Activated naive CD4-positive, alpha-beta T cell treated with anti-CD3 and anti-CD28 coated beads, Interleukin-2, amount 50 U/mL, for 72 hours (primary cell): ENCODE measurements at places on chromosomes 12 and 14.
A peak's percentile ranks its signal among the peaks of the same experiment; 100 is the strongest.

DNA sequence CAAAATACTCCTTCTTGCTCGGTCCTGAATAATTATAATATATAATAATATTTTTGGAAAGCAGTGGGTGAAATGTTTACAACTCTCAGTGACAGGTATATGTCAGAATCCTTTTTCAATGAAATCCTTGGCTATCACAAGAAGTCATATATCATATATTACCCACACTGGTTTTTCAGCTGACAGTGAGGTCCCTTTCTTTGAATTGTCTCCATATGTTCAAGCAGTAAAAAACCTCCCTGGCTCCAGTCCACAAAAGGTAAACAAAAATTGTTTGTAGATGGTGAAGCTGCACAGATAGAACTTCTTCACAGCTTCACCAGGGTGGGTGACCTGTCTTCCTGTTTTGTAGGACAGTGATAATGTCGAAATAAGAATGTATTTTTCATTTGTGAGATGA is 44.0 kb downstream of the A2ML1 start:
- no peak for DNase-seq

GRCh38 chr12:3061501-3062215 is 15.5 kb upstream of the TSPAN9 start:
- DNase-seq: no peak

DNA sequence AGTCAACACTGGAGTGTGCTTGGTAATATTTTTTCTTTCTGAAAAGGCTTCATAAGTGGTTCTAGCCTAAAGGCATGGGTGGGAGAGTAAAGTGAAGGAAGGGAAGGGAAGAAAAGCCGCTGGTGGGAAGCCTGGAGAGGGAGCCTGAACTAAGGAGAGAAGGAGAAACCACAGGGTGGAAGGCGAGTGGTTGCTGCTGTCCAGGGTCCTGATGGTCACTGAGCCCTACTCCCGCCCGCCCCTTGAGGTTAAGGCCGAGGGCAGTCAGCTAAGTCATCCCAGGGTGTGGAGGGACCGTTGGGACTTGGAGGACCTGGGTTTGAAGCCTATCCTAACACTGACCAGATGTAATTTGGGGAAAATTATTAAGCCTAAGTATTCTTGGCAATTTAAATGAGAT is 189.1 kb downstream of the PIWIL1 start:
- no peak for DNase-seq

GRCh38 chr12:112524676-112525425 is 106.1 kb downstream of the PTPN11 start:
- no peak for DNase-seq

- no peak for DNase-seq
Measured at GRCh38 chr12:8958066-8958465, 8.6 kb upstream of the M6PR start.

DNA sequence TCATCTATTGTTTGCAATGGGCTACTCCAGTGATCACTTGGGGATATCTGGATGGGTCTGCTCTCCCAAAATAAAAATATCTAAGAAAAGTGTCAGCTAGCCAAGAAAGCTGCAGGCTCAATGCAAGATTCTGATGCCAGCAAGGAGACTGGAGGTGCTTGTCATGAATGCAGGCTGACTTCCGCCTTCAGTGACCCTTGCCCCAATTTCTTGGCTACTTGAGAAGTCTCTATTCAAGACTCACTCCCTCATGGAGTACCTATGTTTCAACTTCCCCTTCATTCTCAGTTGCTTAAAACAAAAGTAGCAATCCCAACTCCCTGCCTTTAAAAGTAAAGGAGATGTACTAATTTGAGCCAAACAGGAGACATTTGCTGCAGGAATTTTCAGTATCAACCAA is 123.9 kb downstream of the GPR65 start:
- no peak for DNase-seq

GRCh38 chr14:103552011-103552845 is 10.2 kb downstream of the BAG5 start:
- no peak for DNase-seq

DNA sequence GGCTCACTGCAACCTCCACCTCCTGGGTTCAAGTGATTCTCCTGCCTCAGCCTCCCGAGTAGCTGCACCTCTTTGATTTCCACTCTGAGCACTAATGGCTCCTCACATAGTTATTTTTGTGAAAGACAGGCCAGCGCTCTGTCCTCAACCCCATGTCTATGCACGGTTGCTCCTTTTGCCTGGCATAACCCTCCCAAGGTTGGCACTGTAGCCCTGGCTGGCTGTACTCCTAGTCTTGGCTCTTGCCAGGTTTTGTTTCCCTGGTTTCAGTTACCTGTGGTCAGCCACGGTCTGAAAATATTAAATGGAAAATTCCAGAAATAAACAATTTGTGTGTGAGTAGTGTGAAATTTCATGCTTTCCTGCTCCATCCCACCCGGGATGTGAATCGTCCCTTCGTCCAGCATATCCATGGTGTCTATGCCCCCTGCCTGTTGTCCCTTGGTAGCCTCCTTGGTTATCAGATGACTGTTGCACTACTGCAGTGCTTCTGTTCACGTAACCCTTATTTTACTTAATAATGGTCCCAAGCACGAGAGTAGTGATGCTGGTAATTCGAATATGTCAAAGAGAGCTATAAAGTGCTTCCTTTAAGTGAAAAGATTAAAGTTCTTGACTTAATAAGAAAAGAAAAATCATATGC is 12.3 kb upstream of the DCD start:
- DNase-seq: no peak

DNA sequence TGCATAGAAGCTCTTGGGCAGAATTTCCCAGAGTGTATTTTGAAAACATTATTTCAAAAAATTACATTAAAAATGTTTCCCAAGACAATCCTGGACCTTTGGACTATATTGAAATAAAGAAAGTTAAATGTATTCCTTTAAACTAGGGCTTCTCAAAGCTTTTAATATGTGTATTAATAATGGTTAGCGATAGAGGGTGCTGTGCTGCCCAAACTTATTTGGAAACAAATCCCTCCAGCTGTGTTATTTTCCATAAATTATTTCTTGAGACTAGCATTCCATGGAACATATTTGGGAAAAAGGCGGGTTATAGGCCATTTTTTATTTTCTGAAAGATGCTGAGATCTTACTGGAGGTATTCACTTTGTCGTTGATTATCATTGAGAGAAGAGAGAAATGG is 397.8 kb upstream of the MIS18BP1 start:
- DNase-seq: no peak

DNA sequence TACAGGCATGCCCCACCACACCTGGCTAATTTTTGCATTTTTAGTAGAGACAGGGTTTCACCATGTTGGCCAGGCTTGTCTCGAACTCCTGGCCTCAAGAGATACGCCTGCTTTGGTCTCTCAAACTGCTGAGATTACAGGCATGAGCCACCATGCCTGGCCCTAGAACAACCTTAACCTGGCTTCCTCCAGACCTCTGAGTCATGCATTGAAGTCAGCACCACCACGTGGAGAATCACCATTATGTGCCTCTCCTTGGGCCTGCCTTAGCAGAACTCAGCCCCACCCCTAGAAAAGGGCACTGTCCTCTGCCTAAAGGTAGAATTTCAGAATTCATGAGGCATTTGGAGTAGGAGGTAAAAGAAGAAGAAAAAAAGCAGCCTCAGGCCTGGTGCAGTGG is 49.0 kb downstream of the LIMA1 start:
- no peak for DNase-seq

GRCh38 chr14:99760817-99761216 is 32.4 kb upstream of the EML1 start:
- DNase-seq: no peak

DNA sequence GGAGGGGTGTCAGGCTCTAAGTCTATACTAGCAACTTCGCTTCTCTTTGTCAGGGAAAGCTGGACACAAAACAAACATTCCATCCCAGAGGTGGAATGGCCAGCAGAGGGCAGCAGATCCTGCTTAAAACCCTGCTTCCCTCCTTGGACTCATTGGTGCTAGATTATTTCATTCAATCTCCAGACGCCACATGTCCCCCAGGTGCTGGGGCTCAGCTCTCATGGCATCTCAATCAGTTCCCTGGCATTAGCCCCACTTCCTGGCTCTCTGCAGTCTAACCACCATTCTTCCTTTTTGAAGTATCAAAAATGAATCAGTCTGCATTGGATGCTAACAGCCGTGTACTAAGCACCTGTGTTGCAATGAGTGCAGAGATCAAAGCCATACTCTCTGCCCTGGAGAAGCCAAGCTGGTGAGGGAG is 8.1 kb upstream of the PPP1R1A start:
- DNase-seq: peak; percentile 69

DNA sequence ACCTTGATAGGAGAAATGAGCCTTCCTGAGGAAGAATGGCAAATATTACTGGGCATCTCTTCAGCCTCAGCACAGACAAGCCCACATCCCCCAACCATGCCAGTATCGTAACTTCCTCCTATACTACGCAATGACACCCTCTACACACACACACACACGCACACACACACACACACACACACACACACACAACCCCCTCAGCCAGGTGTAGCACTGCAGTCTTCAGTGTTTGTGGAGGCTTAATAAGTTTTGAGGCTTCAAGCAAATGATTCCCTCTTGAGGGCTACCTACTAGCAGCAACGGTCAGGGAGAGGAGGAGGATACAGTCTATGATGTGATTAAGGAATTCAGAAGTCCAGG is 1.6 kb downstream of the DGKA start:
- DNase-seq: no peak
